ENCODE measurements at places on chromosomes 5 and 9. TPM values are rescaled to one million over a fixed set of nuclear protein-coding genes. Genes with fewer than 3 reads are reported as not detected.

The NRG2 gene
- 2.7 TPM for polyA plus RNA-seq

The FOXE1 gene
- polyA plus RNA-seq = not detected

The ZNF354B gene
- 10.4 TPM for polyA plus RNA-seq

The PAPPA gene
- 1.2 TPM for polyA plus RNA-seq

The KIF20A gene
- polyA plus RNA-seq = 2.1 TPM

The MLANA gene
- polyA plus RNA-seq = not detected

DNA sequence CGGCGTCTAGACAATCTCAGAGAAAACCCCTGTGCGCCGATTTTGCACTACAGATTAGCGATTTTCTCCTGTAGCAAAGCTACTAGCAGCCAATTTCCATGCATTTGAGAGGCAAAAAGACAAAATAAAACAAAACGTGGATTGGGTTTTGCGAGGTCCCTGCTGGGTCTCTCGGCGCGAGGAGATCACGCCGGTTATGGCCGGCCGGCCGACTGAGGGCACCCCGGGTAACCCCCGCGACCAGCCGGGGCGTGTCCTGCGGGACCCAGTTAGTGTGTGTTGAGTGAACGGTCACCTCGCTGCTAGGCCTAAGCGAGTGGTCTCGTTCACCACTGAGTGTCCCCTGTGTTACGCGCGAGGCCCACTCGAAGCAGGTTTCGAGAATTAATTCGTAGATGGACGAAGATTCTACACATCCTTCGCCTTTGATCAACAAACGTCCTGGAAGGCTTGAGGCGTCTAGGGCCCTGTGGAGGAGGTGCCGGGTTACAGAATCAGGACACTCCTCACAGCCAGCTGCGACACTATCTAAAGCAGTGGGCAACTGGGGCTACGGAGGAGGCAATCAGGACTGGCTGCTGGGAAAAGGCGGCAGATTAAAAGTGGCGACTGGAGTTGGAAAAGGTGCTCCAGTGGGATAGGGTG lies 764 bp upstream of the VDAC1 start:
- H3K4me1 ChIP-seq = peaks cover 39% of the 10 kb centered on the region
- H3K27me3 ChIP-seq = no peaks in the 10 kb centered on the region
- H3K27ac ChIP-seq = peak overlapping the region; percentile 95
- peaks cover 6% of the 10 kb centered on the region for H3K36me3 ChIP-seq

- DNase-seq = peak; percentile 63
- H3K4me1 ChIP-seq = peaks cover 7% of the 10 kb centered on the region
- no peaks in the 10 kb centered on the region for H3K27me3 ChIP-seq
- H3K4me3 ChIP-seq = no peak overlapping the region
- H3K36me3 ChIP-seq = no peaks in the 10 kb centered on the region
Observed at GRCh38 chr5:54700986-54701578, 183.5 kb downstream of the SNX18 start.

DNA sequence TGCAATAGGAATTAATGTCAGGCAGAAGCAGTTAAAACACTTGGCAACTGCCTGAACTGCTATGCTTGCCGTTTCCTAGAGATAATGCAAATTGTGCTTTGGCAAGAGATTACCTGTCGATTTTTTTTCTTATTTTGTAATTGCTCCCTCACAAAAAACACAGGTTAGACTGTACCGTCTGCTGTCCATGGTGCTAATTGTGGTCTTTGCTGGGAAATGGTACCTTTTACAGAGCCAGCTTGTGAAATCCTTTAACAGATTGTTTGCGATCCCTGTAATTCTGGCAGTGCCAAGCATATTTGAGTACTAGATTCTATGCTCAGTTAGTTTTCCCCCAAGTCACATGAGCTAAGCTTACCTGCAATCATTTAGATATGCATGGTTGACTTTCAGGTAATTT lies 2125.8 kb upstream of the WWC1 start:
- DNase-seq = peak; percentile 56
- no peak overlapping the region for H3K27ac ChIP-seq
- H3K27me3 ChIP-seq = no peaks in the 10 kb centered on the region
- no peaks in the 10 kb centered on the region for H3K4me1 ChIP-seq
- H3K36me3 ChIP-seq = no peaks in the 10 kb centered on the region

DNA sequence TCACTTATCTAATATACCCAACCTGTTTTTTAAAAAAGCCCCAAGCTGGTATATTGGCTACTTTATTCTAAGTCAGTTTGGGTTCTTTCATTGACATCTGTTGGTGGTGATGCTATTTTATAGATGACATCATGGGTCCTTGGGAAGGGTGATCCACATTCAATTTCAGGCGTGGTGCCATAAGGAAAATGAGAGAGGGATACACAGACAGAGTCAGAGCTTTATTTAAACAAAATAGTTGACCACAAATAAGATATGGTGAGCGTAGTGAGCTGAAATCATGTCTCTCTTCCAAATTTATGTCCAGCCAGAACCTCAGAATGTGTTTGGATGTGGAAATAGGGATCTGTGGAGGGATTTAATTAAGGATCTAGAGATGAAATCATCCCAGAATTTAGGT lies 302.4 kb downstream of the MAT2B start:
- H3K4me3 ChIP-seq = no peak overlapping the region
- no peaks in the 10 kb centered on the region for H3K27me3 ChIP-seq
- no peaks in the 10 kb centered on the region for H3K4me1 ChIP-seq
- DNase-seq = no peak
- no peaks in the 10 kb centered on the region for H3K36me3 ChIP-seq

- no peak overlapping the region for H3K4me3 ChIP-seq
- no peaks in the 10 kb centered on the region for H3K27me3 ChIP-seq
Observed at GRCh38 chr5:8474569-8474930, 605.6 kb downstream of the MTRR start.

- H3K27ac ChIP-seq = no peak overlapping the region
- DNase-seq = no peak
- peaks cover 60% of the 10 kb centered on the region for H3K27me3 ChIP-seq
- H3K36me3 ChIP-seq = no peaks in the 10 kb centered on the region
- peaks cover 21% of the 10 kb centered on the region for H3K4me1 ChIP-seq
Observed at GRCh38 chr5:3606121-3606831, 10.6 kb downstream of the IRX1 start.

DNA sequence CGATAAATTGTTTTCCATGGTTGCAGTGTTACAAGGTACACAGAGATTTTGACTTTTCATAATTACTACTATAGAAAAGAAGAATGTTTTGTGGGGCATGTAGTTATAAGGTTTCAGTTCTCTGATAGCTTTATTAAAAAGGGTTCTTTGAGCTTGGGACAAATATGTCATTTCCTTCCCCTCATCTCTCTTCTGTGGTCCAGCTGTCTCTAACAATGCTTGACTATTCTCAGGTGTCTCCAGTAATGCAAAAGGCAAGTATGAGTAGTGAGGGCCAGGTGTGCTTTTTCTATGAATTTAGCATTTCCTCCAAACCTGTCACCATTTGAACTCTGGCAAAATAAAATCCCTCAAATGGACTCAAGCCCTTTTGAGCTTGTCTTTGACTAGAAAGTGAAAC lies 84.3 kb downstream of the SLF1 start:
- no peaks in the 10 kb centered on the region for H3K27me3 ChIP-seq
- no peak for DNase-seq
- H3K4me3 ChIP-seq = no peak overlapping the region
- no peaks in the 10 kb centered on the region for H3K4me1 ChIP-seq

DNA sequence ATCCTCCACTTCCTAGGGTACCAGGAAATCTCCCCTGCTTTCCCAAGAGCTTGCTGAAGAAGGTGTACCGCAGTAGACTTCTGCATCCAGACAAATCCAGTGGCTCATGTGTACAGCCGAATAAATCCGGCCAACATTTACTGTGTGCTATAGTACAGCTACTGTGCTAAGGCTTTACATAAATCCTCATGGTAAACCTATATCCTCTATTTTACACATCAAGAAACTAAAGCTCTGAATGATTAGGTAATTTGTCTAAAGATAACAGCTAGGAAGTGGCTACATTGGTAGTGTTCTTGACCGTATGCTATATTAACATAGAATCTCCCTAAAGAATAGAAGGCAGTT lies 511 bp upstream of the WDR41 start:
- H3K27me3 ChIP-seq = no peaks in the 10 kb centered on the region
- H3K4me1 ChIP-seq = peaks cover 11% of the 10 kb centered on the region
- peak overlapping the region; percentile 85 for H3K4me3 ChIP-seq
- H3K27ac ChIP-seq = peak overlapping the region; percentile 95
- no peak for DNase-seq
